ENCODE measurements at places on chromosomes 11 and 22.

GRCh38 chr11:69642549-69642912 lies 1.6 kb downstream of the CCND1 start:
- DNase-seq: no peak

DNA sequence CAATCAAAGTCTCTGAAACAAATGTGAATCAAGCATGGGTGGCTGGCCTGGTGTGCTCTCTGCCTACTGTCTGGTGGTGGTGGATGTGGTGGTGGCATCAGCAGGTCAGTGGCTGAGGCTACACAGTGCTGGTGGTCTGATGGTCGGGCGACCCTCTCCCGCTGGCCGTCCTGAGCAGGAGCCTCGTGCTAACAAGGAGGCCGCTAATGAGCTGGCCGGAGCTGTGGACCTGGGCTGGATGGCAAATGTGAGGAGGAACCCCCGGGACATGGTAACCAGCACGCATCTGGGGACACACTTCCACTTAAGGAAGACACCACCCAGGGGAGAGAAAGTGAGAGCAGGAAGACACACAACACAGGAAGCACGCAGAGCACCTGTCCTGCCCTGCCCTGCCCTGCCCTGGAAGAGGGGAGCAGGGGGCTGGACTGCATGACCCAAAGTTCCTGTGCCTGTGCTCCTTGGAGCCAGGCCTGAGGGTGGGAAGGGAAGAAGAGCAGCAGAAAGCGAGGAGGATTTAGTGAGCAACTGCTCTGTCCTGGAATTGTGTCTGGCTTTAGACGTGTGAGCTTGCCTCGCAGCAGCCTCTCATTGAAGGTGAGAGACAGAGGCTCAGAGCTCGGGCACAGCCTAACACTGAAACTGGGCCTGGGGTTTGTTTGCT lies 23.7 kb downstream of the SLC37A2 start:
- no peak for DNase-seq

- DNase-seq: no peak
Measured at GRCh38 chr11:35257281-35257680, 118.3 kb downstream of the CD44 start.

DNA sequence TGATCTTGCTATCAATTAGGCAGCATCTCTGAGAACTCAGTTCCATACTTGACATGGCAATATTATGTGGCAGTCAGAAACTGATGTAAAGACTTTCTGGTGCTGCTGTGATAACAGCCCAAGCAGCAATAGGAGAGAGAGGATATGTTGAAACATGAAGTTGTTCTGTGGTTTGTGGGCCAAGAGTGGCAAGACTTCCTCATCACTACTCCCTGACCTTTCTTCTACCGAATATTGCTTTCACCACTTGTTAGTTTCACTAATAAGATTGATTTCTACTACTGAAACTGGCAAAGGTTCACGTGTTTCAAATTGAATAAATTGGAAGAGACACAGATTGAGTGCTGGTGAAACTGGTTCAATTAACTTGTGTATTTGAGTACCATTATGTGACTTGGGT lies 852.6 kb upstream of the RAG2 start:
- no peak for DNase-seq

DNA sequence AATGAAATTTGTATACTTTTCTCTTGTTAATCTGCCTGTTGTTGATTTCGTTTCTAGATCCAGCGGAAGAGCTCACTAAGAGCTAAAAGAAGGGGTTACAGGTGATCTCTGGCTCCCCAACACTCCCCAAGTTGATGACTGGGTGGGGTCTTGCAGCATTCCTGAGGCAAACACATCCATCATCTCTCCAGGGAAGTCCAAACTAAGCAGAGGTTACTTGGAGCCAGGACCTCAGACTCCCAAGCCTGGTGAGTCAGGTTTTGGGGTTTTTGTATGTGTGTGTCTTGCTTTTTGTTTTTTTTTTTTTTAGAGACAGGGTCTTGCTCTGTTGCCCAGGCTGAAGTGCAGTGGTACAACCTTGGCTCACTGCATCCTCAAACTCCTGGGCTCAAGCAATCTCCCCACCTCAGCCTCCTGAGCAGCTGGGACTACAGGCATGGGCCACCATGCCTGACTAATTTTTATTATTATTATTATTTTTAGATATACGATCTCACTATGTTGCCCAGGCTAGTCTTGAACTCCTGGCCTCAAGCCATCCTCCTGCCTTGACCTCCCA lies 11.5 kb upstream of the RPS3 start:
- DNase-seq: no peak

DNA sequence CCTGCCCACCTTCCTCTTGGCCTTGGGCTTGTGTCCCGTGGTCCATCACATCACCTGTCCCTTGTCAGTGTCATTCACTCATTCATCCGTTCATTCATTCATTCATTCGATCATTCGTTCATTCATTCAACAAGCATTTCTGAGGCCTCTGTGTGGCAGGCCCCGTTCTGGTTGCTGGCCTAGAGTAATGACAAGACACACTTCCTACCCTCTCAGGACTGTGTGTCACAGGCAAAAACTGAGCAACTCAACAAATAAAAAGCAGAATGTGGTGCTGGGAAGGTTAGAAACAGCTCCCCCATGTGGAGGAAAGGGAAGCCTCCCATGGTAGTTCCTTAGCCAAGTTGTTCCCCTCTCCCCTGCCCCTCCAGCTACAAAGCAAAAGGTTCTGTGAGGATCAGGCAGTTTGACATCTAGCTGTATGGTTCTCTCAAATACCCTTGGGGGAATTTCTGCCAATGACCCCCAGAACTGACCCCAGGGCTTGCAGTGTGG lies 1.6 kb upstream of the OMP start:
- no peak for DNase-seq

- no peak for DNase-seq
Measured at GRCh38 chr11:70776914-70777532, 378.7 kb downstream of the CTTN start.

DNA sequence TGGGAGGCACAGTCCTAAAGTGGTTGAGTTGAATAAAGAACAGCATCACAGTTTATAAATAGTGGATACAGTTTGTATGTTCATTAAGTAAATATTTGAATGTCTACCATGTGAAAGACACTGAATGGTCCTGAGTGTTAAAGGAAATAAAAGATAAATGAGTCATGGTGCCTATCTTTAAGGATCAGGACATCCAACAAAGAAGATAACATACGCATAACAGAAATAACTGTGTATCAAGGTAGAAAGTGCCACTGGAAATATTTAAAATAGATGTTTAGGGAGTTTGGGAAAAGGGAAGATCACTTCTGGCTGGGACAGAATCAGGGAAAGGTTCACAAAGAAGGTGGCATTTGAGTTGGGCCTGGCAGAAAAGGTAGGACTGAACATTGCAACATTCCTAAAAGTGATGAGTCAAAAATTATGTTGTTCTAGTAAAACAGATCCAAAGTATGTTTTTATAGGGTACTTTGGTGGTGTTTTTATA lies 41.5 kb downstream of the CSTPP1 start:
- no peak for DNase-seq

DNA sequence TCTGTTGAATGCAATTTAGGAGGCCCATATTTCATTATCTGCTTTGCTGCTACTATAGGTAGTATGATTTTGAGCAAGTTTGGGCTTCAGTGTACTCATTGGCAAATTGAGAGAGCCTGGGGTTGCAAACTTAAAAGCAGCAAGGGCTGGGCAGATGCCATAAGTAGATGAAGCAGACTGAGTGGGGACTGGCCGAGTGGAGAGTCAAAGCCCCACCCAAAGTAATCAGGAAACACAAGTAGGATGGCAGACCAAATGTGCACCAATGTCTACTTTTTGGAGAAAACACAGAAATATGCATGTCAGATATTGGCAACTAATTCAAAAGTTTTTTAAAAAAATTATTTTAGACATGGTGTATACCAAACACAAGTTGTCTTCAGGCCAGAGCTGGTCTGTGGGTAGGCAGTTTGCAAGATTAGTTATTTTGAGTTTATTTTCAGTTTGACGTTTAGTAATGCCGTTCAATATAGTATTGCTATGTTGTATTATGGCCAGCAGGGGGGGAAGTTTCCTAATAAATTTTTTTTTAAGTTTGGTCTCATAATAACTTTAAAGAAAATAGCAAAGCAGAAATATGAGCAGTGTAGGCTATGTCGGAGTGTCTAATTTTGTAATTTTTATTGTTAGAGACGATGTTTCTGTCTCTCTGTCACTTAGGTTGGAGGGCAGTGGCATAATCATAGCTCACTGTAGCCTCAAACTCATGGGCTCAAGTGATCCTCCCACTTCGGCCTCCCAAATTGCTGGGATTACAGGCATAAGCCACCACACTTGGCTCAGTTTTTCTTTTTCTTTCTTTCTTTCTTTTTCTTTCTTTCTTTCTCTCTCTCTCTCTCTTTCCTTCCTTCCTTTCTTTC lies 105.1 kb downstream of the HIPK3 start:
- no peak for DNase-seq

DNA sequence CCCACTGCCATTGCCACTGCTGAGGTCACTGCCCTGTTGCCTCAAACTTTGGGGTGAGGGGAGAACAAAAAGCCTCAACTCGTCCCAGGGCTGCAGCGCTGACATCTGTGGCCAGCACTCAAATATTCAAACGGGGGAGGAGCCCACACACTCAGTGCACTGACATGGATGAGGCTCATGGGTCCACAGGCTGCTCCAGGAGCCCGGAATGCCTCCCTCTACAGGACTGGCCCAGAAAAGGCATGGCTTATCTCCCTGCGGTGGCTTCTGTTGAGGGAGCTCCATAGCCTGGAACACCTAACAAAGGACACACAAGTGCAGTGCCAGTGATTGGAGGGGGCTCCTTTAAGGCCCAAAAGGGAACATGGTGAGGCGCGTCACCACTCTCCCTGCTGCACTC lies 341.1 kb upstream of the LUZP2 start:
- no peak for DNase-seq

- DNase-seq: no peak
Measured at GRCh38 chr11:64649291-64649697, 58.3 kb downstream of the SLC22A12 start.

All from NCI-H2107 (cell line).